NCI-H1417 (cell line): ENCODE measurements at places on chromosomes 7 and 10.

DNA sequence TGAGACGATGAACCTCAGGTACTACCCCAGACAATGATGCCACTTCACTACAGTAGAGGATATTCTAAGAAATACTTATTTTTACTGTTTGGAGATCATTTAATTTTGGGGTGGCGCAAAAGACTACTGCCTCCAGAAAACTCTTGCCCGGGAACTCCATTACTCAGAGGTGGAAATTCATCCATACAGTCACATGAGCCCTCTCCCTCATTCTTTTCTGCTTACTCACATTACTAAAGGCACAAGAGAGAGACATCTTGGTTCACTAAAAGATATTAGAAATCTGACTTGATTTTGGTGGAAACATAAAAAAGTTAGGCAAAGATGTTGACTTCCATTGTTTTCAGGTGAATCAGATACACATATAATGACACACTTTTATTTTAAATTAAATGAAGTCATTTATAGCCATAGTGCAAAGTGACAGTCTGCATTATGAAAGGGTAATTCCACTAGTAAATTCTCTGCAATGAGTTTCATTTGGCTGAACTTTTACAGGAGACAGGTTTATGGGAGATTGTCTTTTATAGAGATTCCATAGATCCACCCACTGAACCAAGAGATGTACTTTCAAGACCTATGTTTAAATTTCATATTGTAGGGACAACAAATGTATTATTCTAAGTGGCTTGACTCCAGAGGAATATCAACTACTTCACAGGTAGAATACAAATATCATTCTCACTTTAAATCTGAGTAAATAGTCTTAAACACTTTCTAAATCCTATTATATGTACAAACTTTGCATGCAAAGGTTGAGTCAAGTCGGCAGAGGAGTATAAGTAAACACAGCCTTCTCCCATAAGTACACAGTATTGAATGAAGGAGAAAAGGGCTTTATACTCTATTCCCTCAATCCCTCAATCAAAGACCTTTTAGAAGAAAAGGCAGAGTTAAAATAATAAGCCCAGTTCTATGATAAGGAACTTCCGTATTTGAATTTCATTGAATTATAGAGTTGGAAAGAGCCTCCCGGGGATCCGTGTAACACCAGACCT lies 18.8 kb downstream of the NEBL start:
- DNase-seq, result peak; percentile 3

DNA sequence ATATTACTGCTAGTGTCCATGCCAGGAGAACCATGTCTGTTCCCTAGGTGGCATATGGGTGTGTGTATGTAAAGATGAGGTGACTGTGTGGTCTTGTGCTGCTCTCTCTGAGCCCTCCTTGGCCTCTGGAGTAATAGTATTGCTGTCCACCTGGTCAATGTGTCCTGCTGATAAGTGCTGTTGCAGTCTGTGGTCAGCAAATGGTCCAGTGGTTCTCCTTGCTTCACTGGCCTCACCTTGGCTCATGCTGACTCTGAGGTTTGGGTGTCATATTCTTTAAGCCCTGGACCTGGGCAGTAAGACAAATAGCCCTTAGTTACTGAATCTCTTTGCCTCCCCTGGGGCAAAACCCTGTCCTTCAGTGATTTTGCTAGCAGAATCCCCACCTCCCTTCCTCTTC lies 56.8 kb downstream of the TPST1 start:
- DNase-seq, result no peak

GRCh38 chr7:54477083-54477482 lies 65.1 kb upstream of the VSTM2A start:
- DNase-seq, result no peak

DNA sequence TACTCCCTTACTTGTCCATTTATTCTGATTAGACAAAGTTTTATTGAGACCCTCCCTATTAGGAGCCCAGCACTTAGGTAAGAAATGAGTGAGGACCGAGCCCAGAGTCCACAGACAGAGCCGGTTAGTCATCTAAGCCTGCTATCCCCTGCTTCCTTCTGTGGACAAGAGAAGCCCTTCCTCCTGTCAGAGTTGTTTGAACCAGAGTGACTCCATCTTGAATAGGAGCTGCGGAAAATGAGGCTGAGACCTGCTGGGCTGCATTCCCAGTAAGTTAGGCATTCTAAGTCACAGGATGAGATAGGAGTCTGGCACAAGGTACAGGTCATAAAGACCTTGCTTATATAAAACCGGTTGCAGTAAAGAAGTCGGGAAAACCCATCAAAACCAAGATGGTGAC lies 109.1 kb downstream of the CPXM2 start:
- no peak for DNase-seq

DNA sequence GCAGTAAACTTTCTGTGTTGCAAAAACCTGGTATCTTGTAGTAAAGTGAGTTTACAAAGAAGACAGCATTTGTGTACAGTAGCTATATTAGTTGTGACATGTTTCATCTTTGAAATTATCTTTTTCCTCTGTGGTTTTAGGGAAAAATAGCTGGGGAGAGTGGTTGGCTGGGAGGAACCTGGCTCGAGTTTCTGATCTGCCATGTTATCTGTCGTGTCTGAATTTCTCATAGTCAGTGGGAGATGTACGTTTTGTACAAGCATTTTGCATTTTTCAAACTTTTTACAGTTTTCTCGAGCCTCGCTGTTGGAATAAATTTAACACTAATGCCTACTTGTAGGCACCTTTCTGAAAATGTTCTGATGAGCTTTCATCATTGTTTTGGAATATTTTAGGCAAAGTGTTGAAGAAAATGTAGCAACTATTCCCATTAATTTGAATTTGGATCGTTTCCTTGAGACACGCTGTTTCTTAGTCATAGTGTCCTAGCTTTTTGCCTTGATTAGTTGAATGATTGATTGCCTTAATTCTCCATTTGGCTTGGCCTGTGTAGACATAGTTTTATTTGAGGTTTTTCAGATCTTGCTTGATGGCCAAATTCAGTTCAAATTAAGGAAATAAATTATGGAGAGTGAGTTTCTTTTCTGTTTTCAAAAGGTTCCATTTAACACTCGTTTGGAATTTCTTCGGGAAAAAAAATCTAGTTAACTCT lies 65.1 kb downstream of the CAMK1D start:
- DNase-seq, result no peak

GRCh38 chr7:142412551-142413193 lies 154.8 kb upstream of the PRSS58 start:
- peak; percentile 31 for DNase-seq

- no peak for DNase-seq
These were observed 361.0 kb upstream of the NFE2L3 start for GRCh38 chr7:25790963-25791362.

DNA sequence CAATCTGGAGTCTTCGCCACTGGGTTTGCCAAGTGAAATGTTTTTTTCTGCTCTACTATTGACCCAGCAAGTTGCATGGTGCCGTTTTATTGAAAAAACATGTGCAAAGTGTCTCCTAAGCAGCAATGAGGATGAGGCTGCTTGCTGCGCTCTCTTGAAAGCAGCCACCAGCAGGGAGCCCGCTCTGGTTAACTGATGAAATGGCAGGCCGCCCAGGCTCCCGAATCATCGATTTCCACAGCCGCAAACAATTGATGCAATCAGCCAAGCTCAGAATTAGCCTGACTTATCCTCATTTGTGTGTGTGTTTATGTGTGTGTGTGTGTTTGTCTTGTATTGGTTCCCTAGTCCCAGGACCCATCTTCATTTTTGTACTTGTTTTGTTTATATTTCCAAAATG lies 22.2 kb upstream of the LYZL1 start:
- no peak for DNase-seq

GRCh38 chr7:17205910-17206309 lies 92.5 kb upstream of the AHR start:
- DNase-seq, result no peak

DNA sequence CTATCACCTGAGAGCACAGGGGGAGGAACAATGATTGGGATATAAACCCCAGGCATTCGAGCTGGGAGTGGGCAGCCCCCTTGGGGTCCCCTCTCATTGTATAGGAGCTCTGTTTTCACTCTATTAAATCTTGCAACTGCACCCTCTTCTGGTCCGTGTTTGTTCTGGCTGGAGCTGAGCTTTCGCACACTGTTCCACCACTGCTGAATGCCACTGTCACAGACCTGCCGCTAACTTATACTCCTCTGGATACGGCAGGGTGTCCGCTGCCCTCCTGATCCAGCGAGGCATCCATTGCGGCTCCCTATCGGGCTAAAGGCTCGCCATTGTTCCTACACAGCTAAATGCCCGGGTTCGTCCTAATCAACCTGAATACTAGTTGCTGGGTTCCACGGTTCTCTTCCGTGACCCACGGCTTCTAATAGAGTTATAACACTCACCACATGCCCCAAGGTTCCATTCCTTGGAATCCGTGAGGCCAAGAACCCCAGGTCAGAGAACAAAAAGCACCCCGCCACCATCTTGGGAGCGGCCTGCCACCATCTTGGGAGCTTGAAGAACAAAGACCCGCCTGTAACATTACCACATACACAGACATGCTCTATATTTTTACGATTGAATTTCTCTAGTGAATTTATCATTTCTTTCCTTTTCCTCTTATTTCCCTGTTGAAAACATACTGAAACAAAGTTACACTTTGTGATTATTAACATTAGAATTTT lies 9.0 kb downstream of the ZWINT start:
- DNase-seq, result no peak
